ENCODE measurements at places on chromosomes 6 and 20.

- DNase-seq: no peak
Measured at GRCh38 chr6:83952830-83953229, 80.7 kb upstream of the MRAP2 start.

DNA sequence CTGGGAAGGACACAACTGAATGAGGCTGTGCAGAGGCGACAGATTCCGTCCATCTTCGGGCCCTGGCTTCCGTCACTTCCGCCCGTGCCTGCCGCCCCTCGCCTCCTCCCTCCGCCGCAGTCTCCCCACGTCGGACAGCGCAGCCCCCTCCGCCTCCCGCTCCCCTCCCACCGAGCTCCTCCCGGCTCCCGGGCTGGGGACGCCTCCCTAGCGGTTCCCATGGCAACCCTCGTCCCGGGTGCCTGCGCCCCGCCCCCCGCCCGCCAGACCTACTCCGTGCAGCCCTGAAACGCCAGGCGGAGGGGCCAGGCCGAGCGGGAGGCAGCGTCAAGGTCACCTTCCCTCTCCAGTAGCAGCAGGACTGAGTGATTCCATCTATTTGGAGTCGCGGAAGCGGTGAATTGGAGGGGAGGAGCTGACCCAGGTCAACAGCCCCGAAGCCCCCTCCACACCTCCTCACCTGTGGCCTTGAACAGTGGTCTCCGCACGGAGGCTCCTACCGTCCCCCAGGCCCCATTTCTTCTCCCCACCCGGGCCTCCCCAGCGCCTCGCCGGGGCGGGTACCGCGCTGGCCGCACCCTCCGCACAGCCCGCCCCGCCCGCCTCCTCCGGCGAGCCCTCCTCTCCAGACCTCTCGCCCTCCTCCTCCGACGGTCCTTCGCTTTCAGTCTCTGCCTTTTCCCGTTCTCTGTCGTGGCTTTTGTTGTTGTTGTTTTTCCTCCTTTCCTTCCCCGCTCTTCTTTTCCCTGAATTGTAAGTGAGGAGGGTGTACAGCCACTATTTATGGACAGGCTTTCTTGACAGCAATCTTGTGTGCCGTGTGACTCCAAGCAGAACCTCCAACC is 951 bp downstream of the NRSN2 start:
- peak; percentile 52 for DNase-seq

GRCh38 chr6:90219209-90219985 is 77.2 kb downstream of the BACH2 start:
- peak; percentile 42 for DNase-seq

GRCh38 chr6:70060680-70061079 is 194.3 kb downstream of the COL19A1 start:
- DNase-seq: no peak

GRCh38 chr6:106630366-106630765 is 988 bp downstream of the QRSL1 start:
- no peak for DNase-seq

DNA sequence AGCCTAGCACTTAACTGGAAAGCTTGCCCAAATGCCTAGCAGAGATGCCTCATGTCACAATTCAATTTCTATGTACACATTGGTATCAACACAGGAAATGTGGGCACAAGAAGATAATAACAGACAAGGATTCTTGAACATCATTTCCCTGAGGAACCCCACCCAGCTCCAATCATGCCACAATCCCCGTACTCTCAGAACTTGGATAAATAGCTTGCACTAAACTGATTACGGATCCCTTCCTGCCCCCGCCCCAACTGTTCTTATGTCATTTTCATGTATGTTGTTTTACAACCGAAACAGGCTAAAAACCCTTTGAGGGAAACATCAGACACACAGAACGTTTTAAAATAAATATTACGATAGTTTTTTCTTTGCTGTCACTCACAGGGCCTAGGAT is 87.1 kb downstream of the BACH2 start:
- no peak for DNase-seq
